ENCODE measurements at places on chromosomes 12 and 14. TPM values are rescaled to one million over a fixed set of nuclear protein-coding genes. Genes with fewer than 3 reads are reported as not detected.
A peak's percentile ranks its signal among the peaks of the same experiment; 100 is the strongest.

The SLCO1C1 gene
- polyA plus RNA-seq = 0.29 TPM

The TSHR gene
- polyA plus RNA-seq = 0.65 TPM

The INHBC gene
- polyA plus RNA-seq = 0.25 TPM

The B4GALNT1 gene
- polyA plus RNA-seq = 2.1 TPM

The KRT7 gene
- 0.86 TPM for polyA plus RNA-seq

The ABCC9 gene
- polyA plus RNA-seq = 83.9 TPM

The TEAD4 gene
- 99.9 TPM for polyA plus RNA-seq

The RHEBL1 gene
- polyA plus RNA-seq = 1.6 TPM

- DNase-seq = no peak
Measured at GRCh38 chr12:11767798-11768197, 118.3 kb downstream of the ETV6 start.

DNA sequence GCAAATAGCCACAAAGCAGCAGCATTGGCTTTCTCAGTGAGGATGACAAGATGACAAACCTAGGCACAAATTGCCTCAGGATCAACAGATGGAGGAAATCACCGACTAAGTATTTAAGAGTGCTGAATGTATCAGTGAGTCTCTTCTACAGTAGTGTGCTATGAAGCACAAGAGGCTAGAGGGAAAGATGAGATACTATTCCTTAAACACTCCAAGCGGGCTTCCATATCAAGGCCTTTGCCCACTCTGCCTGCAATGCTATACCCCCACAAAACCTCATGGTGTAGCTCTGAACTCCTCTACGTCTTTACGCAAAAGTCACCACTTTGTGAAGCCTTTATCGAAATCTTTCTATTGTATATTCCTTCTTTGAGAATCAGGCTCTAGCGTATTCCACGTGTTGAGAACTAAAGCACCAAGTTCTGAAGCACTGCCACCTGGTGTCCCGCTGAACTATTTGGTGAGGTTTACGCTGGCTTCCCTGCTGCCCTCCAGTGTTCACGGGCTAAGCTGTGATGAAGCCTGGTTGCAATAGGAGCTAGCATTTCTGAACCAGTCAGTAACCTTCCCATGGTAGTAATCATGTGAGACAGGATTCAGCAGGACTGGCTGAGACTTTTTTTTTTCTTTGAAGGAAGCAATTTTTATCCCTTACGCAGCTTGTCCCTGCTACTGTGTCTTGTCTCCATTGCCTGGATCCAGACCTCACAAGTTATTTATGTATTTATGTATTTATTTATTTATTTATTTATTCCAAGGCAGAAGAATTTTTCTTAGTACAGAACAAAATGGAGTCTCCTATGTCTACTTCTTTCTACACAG, 426.5 kb upstream of the OR4E1 start:
- DNase-seq = peak; percentile 17

GRCh38 chr12:20368651-20369304, 441 bp downstream of the PDE3A start:
- DNase-seq = no peak

- no peak for DNase-seq
Measured at GRCh38 chr14:94644102-94644535, 31.9 kb downstream of the SERPINA3 start.

DNA sequence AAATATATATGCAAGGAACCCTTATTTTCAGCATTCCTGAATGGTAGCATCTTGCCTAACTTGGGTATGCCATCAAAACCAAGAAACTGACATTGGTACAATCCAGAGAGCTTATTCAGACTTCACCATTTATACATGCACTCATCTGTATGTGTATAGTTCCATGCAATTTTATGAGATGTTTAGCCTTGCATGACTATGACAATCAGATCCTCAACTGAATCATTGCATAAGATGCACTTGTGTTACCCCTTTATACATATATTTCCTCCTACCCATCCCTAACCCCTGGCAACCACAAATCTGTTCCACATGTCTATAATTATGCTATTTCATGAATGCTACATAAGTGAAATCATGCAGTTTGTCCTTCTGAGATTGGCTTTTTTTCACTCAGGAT, 37.0 kb upstream of the PPFIBP1 start:
- no peak for DNase-seq

DNA sequence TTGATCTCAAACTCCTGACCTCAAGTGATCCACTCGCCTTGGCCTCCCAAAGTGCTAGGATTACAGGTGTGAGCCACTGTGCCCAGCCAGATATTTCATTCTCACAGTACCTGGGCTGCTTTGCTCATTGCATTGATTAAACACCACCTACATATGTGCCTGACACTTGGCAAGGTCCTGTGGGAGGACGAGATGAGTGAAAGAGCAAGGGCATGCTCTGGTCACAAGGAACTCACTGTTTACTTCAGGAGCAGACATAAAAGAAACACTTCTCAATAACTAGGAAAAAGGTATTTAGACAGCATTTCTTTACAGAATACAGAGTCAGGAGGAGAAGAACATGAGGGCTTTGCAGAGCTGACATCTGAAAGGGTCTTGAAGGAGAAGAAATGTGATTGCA, 91.7 kb downstream of the TMCC3 start:
- DNase-seq = no peak

GRCh38 chr12:111361717-111362576, 6.9 kb downstream of the PHETA1 start:
- no peak for DNase-seq

- DNase-seq = no peak
Measured at GRCh38 chr12:81757731-81758365, 1.3 kb downstream of the PPFIA2 start.

- peak; percentile 17 for DNase-seq
Measured at GRCh38 chr12:118404876-118405521, 28.6 kb downstream of the SUDS3 start.

DNA sequence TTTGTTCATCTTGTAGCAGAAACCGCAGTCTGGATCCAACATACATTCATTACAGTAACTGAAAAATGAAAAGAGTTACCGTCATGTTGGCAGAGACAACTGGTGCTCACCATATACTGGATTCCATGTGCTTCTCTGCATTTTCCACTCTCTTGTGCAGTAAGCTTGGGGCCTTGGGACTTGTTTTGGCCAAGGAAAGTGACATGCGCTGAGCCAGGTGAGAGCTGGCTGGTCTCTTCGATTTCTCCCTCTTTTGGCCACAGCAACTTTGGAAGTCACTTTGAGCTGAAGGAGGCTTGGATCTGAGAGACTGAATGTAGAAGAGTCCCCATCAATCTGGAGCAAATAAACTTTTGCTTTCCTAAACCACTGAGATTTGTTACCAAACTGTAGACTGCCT, 210.6 kb upstream of the ABCD2 start:
- peak; percentile 36 for DNase-seq

DNA sequence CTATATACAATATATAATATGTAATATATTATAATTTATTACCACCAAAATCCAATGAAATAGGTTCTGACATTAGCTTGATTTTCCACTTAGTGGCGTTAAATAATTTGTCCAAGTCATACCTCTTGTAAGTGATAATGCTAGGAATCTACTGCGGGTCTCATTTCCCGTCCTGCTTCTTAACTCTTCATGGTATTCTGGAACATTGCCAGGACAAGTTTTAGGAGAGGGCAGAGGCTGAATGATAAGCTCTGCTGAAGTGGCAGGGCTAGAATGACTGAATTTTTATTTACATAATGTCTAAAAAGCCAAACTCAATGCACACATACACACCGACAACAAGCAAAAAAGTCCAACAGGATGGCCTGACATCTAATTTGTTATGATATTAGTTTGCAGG, 70.4 kb upstream of the PTPRQ start:
- DNase-seq = no peak

DNA sequence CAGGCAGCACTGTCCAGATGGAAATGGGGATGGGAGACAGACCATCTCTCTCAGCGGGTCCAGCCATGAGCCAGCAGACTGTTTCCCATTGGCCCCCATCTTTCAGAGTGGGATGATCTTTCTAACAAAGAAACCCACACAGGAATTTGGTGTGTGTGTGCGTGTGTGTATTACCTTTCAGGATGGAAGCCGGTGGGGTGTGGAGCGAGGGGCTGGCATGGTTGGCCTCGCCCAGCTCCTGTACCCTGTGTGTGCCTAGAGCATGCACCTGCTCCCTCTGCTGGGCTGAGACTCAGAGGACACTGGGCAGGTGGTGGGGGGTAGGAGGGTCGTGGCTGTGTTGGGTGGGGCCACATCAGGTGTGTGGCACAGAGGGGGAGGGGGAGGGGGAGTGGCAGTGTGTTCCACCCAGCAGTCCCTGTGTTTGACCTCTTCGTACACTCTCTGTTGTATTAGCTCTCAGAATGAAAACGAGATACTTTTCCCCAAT, 33.0 kb upstream of the TSPAN9 start:
- no peak for DNase-seq

GRCh38 chr14:71238835-71239234, 331.6 kb downstream of the PCNX1 start:
- no peak for DNase-seq

DNA sequence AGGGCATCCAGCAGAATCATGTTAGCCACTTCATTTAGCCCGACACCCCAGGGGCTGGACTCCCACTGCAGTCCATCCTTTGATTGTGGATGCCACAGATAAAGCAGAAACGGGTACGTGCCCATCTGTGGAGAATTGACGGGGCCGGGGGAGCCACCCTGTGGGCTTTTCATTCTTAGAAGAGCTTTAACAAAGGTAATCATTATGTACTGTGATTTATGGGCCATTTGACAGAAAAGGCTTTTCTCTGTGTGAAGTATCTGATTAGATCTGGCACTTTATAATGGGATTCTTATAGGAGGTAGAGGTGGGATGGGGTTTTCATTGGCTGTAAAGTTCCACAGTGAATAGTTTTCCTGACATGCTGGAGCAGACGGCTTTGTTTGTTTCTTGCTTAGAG, 40.4 kb downstream of the AACS start:
- DNase-seq = no peak

GRCh38 chr12:109595321-109595902, 21.8 kb downstream of the MVK start:
- DNase-seq = no peak

GRCh38 chr12:49263400-49263763, 1.5 kb upstream of the TUBA1C start:
- no peak for DNase-seq

- DNase-seq = no peak
Measured at GRCh38 chr12:122111089-122111641, 32.6 kb downstream of the MLXIP start.

- peak; percentile 59 for DNase-seq
Measured at GRCh38 chr14:22255017-22255950, 333.7 kb downstream of the DAD1 start.

DNA sequence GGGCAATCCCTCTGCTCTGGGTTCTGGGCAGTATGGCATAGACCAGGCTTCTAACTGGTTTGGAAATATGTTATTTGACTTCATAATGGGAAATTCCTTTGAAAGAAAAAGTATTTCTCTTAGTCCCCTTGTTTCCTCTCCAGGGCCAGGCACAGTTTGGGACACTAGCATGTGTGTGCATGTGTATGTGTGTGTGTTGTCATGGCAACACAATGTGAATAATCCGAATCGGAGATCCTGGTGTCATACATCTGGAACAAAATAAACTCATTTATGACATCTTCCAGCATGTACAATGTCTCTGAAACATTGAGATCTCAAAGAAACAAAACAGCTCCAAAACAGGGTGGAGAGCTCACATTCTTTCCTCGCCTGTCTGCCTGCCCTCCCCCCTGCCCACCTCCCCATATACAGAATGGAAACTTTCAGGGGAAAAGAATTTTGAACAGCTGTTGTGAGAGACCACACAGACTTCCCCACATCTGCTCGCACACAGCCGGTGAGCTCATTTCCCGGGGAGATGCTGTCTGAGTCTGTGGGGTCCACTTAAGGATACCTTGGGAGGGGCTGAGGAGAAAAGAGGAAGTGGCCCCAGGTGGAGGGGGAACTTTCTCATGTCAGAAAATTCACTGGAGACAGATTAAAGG, 55.5 kb upstream of the PARP11 start:
- peak; percentile 72 for DNase-seq
